ENCODE measurements at places on chromosomes 12 and 14.

DNA sequence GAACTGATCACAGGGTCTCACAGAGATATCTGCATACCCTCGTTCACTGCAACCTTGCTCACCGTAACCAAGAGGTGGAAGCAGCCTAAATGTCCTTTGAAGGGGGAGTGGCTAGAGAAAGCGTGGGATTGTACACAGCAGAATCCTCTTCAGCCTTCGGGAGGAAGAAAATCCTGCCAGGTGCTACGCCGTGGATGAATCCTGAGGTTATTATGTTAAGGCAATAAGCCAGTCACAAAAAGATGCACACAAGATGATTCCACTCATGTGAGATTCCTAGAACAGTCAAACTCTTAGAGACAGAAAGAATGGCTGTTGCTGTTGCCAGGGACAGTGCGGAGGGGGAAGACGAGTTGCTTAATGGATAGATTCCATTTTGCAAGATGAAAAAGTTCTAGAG lies 39.6 kb upstream of the SFSWAP start:
- DNase-seq, result no peak

- DNase-seq, result no peak
Measured at GRCh38 chr14:77926942-77927341, 127.0 kb downstream of the ADCK1 start.

DNA sequence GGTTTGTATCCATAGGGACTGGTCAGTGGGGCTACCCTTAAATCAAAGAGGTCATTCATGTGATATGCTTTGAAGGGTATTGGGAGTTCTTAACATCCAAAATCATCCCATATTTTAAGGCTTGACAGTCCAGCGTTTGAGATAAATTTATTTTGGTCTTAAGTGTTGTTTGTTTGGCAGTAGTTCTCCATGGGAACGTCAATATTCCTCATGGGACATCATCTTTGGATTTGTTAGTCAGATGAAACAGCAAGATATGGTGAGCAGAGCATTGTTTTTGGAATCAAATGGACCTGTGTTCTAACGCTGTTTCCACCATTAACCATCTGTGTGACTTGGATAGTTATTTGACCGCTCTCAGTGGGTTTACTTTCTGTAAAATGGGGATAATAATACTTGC lies 45.9 kb upstream of the GSG1 start:
- no peak for DNase-seq

DNA sequence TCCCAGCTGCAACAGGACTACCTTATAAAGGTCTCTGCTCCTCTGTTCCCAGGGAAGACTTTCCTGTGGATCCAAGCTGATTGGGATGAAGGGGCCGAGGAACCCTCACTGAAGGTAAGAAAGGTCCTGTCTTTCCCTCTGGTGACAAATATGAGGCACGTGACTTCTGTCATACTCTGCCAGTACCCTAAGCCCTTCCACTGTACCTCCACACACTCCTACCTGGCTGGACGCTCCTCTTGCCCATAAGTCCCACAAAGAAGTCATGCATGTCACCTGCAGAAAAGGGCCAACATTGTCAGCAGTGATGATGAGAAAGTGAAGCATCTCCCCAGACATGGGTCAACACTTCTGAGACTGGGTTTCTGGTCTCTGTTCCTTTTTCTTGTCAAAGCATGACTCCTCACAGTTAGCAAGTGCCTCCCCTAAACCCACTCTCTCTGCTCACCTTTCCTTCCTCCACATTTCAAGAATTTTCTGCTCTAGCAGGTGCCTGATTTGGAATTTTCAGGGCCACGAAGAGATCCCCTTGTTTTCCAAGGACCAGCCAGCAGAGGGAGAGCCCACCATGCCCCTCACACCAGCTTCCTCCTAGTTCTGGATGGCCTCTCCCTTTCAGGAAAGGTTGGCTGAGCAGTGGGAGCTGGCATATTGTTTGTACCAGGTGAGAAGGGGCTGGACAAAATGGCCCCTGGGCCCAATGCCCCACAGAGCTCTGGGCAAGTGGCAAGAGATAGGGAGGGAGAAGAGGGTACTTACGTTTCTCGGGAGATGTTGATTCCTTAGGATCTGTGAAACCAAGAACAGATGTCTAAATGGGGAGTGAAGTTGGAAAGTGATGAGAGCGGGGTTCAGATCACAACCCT lies 3.5 kb downstream of the TAC3 start:
- DNase-seq, result no peak

DNA sequence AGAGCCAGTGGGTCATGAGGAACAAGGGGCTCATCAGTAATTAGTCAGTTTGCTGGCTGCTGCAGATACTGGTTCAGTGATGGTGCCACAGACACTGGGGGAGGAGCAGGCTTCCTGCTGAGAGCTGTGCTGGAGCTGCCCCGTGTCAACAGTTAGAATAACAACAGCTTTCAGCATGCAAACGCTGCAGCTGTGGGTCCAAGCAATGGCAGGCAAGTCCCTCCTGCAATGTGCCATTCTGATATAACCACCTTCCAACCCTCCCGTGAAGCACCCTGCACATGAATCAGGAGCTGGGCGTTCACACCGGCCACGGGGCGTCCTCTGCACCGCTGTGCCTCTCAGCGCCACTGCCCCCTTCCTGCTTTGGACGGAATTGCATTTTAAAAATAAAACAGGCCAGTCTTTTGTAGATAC lies 258.4 kb upstream of the SFSWAP start:
- no peak for DNase-seq

- DNase-seq, result no peak
Measured at GRCh38 chr14:103115845-103116572, 7.3 kb upstream of the TNFAIP2 start.

GRCh38 chr12:120654656-120655055 lies 14.2 kb downstream of the CABP1 start:
- DNase-seq, result no peak

DNA sequence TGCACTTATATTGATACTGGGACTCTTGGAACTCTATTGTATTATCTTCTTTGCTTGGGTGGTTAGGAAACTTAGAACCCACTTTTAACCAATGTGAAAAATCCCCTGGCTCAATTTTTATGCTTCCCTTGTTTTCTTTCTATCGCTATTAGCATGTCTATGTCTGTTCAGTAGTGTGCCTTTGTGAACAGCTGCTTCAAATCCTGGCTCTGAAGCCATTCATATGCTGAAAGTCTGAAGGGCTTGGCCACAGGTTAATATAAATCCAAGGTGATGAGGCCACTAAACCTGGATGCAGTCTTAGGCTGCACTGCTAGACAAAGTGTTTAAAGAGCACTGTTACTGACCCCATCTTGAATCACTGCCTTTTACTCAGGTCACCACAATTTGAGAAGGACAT lies 94.9 kb upstream of the RIC8B start:
- no peak for DNase-seq

DNA sequence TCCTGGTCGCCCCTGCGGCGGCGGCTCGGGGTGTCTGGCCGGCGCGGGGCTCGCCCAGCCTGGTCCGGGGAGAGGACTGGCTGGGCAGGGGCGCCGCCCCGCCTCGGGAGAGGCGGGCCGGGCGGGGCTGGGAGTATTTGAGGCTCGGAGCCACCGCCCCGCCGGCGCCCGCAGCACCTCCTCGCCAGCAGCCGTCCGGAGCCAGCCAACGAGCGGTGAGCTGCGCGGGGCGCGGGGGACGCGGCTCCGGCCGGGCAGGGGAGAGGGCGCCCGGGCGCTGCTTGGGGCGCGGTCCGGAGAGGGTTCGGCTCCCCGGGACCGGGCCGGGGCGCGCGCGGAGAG lies at the start of gene LGALS3:
Gene LGALS3 (plus strand): TSS at position 167 of the 342 bp plus-strand sequence. CDS start 8,122 bp downstream, outside the sequence.
- DNase-seq, result peak; percentile 7

GRCh38 chr12:129959889-129960288 lies 56.1 kb upstream of the TMEM132D start:
- DNase-seq, result no peak

DNA sequence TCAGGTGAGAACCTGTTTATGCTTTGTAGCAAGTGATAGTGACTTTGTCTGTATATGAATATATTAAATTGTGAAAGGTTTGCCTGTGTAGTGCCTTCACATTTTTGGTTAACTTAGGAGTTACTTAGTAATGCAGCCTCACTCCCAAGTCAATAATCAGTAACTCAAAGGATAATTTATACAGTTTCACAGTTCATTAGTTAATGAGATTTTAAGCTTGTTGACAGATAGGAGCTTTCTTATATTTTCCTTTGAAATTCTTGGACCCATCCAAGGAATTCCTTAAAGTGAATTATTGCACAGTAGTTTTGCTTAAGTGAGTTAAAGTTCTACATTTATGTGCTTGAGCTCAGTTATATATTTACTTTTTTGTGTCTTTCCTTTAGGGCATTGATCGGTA lies 50.7 kb downstream of the UTP20 start:
- DNase-seq, result no peak

- no peak for DNase-seq
Measured at GRCh38 chr12:19373586-19373985, 65.7 kb upstream of the AEBP2 start.

DNA sequence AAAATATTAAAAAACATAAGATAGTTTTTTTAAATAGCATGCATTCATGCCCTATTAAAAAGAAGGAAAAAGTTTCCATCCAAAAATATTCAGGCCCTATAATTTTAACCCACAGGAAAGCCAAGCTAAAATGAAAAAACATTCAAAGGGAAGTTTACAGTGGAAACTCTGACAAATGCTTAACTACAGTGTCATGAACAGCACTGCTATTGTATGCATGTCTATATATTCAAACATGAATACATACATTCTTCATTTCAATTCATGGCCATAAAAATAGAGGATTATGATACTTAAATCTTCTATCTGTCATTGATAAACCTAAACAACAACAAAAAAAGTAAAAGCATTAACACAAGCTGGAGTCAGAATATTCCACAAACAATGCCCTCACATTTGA lies 67.4 kb downstream of the PPP2R5E start:
- no peak for DNase-seq

GRCh38 chr12:119020406-119021360 lies 39.3 kb downstream of the SRRM4 start:
- DNase-seq, result no peak

GRCh38 chr14:33465846-33466700 lies 484.8 kb downstream of the EGLN3 start:
- no peak for DNase-seq

Measured in activated T-cell treated with anti-CD3 and anti-CD28 coated beads, Interleukin-2, amount 50 U/mL, for 4 hours (primary cell).